ENCODE measurements at places on chromosomes 7 and 10.

GRCh38 chr10:117698809-117699208 is 156.3 kb downstream of the EMX2 start:
- no peak for DNase-seq

- DNase-seq = no peak
These were observed 41.5 kb downstream of the CYP17A1 start for GRCh38 chr10:102795453-102796406.

DNA sequence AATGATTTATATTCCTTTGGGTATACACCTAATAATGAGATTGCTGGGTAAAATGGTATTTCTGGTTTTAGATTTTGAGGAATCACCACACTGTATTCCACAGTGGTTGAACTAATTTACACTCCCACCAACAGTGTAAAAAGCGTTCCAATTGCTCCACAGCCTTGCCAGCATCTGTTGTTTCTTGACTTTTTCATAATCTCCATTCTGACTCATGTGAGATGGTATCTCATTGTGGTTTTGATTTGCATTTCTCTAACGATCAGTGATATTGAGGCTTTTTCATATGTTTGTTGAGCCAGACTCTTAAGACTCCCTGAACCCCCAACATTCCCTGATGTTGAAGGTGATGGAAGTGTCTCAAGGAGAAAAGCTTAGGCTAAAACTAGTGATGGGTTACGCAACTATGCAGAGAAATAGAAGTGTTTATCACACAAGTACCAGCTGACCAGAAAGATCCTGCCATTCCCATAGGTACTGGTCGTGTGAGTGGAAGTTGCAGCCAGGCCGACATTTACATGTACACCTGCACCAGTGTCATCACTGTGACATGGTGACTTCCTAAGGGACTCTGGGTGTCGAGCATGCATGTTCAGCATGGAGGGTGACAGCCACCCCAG is 711.2 kb upstream of the NRP1 start:
- peak; percentile 10 for DNase-seq

- no peak for DNase-seq
These were observed 102.0 kb upstream of the INSYN2A start for GRCh38 chr10:127298381-127298780.

DNA sequence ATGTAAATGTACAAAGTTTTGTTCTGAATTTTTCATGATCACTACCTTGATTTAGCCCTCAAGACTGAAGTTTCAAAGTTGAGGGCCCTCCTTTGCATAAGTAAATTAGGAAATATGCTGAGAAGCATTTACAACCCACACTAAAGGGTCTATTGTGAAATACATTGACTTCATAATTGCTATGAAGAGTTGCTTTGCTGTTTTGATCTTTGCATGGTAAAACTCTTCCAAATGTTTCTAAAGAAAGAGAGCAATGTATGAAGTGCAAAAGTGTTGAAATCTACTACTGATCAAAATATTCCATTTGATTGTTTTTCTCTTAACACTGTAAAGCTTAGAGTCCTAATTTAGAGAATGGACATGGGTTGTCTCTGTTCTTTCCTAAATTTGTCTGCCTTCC is 77.2 kb downstream of the C7orf25 start:
- no peak for DNase-seq

GRCh38 chr7:130881091-130881798 is 147.2 kb upstream of the KLF14 start:
- DNase-seq = no peak
